ENCODE measurements at places on chromosomes 2 and 18.

DNA sequence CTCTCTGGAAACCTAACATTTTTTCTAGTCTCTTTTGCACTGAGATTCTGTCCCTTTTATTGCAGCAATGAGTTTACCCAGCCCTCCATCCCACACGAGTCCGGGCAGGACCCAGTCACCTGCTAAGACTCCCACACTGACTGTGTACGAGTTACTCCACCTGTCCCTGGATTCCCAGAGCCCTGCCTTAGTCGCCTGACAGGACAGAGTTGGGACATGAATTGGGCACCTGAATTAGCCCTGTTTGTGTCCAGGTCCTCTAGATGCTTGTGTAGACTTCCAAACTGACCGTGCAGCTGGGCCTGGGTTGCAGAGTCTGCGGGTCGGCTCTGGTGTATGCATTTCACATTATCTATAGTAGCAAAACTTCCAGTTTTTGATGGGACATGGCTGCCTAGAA, 238.7 kb downstream of the VAPA start:
- DNase-seq = no peak

GRCh38 chr2:11613297-11613696, 56.7 kb downstream of the NTSR2 start:
- DNase-seq = no peak

DNA sequence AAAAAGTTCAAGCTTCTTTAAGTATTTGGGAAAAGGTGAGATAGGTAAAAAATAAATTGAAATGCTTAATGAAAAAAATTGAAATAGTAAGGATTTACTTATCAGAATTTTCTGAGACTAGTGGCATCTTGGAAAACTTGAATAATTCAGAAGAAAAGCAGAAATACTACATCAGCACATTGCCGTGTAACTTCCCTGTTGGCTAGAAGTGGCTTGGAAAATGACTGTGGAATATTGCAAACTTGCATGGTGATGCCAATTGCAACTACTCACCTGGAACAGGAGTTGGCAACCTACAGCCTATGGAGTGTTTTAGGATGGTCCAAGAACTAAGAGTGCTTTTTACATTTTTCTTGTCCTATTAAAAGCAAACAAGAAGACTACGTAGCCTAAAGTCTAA, 603.5 kb upstream of the VRK2 start:
- no peak for DNase-seq

DNA sequence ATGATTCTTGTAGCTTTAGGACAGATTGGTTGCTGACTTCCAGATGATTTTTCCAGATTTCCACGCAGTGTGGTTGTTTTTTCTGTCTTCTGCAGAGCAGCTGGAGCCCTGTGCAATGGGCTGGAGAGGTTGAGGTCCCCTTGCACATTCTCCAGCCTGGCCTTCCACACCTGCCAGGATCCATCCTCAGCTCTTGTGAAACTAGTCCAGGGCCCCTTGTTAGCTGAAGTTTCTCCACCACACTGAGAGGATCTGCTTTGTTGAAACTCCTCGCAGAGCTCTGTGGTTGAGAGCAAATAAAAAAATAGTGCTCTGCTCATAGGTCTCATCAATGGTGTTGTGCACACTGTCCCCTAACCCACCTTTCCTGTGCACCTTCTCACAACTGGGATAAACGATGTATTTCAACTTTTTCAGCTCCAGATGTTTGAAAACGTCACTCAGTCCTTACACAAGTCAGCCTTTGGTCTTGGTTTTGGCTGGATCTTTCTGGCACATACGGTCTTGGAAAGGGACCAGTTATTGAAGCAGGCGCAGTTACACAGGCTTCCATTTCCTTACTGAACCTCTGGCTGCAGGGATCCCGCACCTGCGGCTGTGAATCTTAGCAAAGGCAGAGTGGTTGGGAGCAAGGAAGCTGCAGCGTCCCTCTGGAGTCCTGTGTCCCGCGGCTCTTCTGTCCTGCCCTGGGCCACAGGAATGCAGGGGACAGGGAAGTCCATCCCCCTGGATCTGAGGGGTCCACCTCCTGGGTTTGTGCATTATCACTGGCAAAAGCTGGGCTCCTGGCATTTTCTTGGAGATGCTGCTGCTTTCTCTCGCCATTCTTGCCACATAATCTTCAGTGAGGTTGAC, 272.0 kb upstream of the DSEL start:
- no peak for DNase-seq

DNA sequence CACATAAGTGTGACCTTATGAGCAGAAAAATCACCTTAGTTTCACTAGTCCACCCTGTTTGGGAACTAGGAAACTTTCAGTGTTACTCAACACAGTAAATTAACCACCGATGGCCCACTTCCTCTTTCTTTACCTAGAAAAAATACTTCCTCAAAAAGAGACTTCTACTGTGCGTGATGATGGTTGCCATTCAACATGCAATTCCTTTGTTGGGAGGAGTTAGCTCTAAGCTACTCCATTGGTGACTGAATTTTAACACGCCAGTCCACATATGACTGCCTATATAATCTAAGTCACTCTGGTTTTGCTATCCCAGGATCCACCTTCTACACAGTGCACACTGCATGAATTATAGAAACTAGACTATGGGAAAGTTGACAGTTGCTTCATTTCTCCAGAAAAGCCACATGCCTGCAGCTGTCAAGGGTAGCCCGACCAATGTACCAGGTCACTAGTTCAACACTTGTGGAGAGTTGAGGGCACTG, 47.8 kb upstream of the REG3G start:
- DNase-seq = no peak

DNA sequence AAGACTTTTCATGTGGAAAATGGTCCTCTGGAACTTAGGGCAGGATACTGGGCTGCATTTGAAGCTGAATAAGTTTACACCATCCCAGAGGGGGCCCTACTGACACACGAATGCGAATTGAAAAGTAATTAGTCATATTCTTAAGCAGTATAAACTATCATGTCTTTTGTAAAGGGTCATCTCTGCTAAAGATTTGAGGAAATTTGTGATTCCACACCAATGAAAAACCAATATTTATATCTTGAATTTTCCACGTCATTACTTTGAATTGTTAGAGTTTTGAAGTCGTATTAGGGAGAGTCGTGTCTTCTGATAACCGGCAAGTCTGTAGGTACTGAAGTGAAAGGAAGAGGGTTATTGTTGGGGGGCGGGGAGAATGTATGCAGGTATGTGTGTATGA, 4.1 kb upstream of the OTX1 start:
- DNase-seq = no peak

DNA sequence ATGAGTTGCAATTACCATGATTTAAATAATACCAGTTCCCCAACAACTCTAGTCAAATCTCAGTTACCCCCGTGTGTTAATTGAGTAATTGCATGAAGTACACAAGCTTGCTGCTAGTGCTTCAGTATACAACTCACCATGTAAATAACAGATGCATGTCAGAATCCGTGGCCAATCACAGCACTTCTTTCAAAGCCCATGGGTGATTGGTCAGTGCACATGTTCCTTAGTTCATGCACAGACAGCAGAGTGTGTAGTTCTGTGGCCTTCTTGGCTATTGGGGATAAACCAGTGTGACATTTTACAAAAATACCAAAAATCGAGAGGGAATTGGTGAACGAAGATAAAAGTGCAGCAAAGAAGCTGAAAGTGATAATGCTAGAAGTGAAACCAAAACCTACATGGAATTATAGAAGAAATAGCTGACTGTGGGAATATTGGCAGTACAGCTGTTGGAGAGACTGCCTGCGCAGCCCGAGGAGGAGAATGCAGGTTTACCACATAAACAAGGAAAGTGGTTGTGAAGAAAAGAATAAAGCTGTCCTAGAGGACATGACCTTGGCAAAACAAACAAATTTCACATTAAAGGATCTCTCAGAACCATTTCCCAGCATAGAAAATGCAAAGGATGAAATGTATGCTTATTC, 59.4 kb downstream of the NEDD4L start:
- DNase-seq = no peak

DNA sequence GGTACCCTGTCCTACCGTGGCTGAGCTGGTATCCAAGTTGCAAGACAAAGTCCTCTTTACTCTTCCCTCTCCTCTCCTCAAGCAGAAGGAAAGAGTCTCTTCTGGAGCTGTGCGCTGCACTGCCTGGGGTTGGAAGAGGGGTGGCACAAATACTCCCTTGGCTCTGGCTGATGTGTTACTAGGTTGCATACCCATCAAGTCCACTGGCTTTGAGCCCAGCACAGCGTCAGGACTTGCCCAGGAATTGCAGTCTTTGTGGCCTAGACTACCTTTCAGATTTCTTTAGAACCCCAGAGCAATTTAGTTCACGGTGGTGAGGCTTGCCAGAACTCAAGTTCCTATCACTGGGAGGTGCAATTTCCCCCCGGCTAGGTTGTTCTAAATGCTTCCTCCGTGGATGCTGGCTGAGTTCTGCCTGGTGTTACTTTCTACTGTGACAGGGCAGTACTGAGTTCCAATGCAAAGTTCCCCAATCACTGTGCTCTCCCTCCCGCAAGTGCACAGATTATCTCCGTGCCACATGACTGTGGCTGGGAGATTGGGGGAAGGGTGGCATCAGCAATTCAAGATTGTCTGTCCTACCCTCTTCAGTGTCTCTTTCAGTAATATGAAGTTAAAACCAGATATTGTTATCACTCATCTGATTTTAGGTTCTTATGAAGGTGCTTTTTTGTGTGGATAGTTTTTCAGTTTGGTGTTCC, 13.4 kb downstream of the MYO3B start:
- DNase-seq = no peak

GRCh38 chr18:934518-935133, 30.0 kb downstream of the ADCYAP1 start:
- DNase-seq = no peak

DNA sequence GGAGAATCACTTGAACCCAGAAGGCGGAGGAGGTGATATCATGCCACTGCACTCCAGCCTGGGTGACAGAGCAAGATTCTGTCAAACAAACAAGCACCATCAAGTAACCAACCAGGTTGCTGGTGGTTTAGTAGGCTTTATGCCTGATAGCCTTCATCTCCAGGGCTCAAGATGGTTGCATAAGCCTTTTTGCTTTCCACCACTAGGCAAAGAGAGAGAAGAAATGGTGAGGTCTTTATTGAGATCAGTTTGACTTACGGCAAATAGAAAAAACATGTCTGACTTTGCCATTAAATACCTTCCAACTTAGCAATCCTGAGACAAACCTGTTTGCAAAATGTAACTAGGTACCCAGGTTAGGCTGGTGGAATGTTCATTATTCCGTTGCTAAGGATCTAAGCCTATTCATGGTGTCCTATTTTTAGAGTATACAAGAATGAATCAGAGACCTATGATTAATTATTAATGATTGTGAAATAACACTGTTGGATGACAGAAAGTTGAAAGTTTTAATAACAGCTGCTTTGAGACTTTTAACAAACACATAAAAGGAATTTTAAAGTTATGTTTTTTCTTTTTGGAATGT, 53.5 kb upstream of the SLC38A11 start:
- no peak for DNase-seq

DNA sequence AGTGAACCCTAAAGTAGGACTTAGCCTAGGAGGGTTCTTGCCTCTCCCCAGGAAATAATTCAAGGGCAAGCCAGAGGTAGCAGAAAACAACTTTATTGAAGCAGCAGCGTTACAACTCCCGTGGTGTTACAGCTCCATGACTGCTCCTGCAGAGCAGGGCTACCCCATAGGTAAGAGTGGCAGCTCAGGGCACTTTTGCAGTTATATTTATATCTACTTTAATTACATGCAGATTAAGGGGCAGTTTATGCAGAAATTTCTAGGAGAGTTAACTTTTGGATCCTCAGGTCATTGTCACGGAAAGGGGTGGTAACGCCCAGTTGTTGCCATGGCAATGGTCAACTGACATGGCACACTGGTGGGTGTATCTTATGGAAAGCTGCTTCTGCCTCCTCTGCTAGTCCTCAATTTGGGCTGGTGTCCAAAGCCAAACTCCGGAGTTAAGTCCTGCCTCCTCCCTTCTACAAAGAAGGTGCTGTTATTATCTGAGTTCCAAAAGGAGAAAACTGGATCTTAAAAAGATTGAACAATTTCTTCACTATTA, 1413.0 kb downstream of the DSC3 start:
- DNase-seq = no peak

GRCh38 chr18:59820663-59821062, 79.1 kb upstream of the PMAIP1 start:
- no peak for DNase-seq

GRCh38 chr2:209619782-209620181, 151.8 kb upstream of the UNC80 start:
- no peak for DNase-seq

DNA sequence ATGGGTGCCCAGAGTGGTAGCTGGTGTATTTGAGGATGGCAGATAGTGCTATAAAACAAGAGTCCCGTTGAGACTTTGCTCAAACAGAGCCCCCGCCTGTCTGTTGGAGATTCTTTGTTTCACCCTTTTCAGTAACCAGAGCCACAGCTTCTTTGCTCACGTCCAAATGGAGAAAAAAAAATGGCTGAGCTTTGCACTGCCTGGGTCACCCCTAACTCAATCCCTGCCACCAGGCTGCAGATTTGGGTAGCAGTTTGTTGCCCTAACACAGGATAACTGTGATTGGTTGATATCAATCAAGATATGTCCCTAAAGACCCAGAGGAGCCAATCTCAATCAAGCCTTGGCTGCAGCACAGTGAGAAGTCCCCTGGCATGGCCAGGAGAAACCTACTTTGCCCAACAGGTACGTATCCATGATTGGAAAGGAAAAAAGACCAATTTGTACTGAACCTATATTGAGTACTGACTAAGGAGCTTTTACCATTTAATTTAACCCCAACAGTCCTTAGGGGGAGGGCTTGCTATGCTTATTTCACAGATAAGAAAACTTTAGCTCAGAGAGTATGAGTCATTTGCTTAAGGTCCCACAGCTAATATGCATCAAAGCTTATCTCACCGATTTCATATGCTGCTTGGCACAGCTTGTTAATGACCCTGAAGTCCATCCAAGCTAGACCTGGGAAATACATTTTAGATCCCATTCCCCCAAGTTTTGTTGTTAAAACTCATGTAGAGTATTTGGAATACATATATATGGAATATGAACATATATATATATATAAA, 72.0 kb upstream of the SH3BP4 start:
- no peak for DNase-seq

GRCh38 chr2:33859811-33860461, 260.8 kb upstream of the FAM98A start:
- no peak for DNase-seq

DNA sequence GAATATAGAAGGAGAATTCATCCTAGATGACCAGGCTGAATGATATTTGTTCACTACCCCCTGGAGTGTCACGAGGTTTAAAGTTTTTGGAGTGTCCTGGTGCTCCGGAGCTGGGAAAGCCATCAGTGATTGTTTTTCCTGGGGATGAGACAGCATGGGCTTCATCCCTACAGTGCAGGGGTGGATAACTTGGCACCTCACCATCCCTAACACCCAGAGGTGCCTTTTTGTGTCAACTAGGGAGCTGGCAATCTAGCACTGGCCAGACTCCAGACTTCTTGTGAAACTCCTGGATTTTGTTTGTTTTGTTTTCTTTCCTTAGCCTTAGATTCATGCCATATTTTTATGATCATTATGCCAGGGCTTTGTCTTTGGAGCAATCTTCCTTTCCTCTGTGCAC, 164.8 kb downstream of the PRKCE start:
- no peak for DNase-seq

GRCh38 chr2:233208382-233209116, 42.9 kb upstream of the ATG16L1 start:
- DNase-seq = no peak

- no peak for DNase-seq
These were observed 12.7 kb upstream of the MTERF4 start for GRCh38 chr2:241114836-241115235.

- no peak for DNase-seq
These were observed 66.5 kb downstream of the BOLA3 start for GRCh38 chr2:74081030-74081762.

Data from activated CD4-positive, CD25-positive, alpha-beta regulatory T cell treated with anti-CD3 and anti-CD28 coated beads, Interleukin-2, amount 50 U/mL, for 72 hours (primary cell).